ENCODE measurements at places on chromosomes 13 and 19. TPM values are rescaled to one million over a fixed set of nuclear protein-coding genes. Genes with fewer than 3 reads are reported as not detected.

DNA sequence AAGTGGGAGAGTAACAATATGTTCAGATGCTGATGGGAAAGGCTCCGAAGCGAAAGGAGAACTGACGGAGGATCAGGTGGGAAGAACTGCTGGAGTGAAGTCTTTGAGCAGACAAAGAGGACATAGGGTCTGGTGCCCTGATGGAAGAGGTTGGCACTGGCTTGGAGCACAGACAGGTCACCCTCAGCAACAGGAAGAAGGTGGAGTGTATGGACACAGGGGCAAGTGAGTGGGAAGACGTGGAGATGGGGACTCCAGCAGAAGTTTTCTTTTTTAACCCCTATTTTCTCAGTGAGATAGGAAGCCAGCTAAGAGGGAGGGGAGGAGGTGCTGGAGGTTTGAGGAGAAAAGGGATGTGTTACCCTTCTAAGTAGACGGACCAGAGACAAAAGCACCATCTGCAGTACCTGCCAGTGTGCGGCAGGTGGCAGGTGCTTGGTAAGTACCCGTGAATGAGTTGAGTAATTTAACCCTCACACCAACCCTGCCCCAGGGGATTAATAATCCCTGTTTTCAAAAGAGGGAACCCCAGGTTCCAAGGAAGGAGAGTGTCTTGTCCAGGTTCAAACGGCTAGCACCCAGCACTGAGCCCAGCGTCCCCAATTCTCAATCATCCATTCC is 11.2 kb downstream of the HAS1 start:
- DNase-seq, result peak; percentile 52

GRCh38 chr13:100128838-100129237 is 39.9 kb downstream of the PCCA start:
- no peak for DNase-seq

- peak; percentile 64 for DNase-seq
These were observed 833 bp downstream of the GAMT start for GRCh38 chr19:1400281-1401137.

GRCh38 chr13:114145256-114145655 is 12.8 kb upstream of the RASA3 start:
- no peak for DNase-seq

DNA sequence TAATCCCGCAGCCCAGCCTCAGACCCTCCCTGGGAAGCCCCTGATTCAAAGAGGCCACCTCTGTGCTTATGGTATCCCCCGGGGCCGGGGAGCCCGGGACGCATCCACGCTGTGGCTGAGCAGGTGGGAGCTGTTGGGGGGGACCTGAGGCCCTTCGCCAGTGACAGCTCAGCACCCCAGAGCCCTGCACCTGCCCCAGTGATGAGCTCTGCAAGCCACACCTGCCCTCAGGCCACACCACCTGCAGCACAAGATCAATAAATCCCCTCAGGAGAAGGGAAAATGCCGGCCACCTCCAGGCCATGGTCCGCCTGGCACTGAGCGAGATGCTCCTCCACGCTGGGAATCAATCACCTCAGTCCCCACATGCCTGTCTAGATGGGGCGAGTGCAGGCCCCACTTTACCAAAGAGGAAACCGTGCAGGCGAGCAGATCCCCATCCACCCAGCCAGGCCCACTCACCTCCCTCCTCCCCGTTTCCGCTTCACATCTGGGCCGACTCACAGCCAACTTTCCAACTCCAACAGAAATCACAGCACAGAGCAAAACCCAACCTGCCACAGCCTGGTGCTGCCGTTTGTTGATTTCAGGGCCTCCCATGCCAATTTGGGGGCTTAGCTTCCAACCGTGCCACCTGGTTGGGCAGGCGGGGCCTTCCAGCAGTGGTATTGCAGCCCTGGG is 12.8 kb downstream of the MOB3A start:
- DNase-seq, result no peak

DNA sequence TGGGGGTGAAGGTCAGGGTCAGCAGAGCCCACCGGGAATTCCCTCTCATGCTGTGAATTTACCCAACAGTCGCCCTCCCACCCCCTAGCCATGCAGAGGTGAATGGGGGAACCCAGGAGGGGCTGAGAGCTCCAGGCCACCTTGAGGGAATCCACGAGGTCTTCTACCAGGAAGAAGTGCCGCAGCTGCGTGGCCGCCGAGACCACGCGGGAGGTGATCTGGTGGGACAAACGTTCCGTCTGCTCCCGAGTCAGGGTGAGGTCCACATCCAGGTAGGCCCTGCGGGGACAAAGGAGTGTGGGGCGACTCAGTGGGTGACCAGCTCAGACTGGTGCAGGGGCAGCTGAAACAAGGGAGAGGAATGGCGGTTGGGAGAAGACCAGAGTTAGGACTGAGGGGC is 8.1 kb downstream of the RTN2 start:
- no peak for DNase-seq

DNA sequence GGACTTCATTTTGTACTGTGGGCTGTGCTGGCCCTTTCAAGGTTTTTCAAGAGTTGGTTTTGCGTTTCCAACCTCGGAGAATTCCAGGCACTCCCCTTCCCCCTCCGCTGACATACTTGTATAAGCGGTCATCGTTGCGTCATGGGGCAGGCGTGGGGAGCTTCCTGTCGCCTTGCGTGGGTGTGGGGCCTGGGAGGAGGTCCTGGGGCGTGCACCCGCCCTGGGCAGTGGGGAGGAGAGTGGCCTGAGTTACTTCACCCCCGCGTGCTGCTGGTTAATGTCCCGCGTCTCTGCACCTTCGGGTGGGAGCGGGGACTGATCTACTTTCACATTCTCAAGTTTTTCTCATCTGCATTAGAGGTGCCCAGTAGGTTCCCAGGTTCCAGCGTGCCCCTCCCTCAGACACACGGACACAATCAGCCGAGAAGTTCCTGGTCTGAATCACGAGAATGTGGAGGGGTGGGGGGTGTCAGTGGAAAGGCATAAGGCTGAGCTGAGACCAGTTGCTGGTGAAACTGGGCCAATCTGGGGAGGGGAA is 4.1 kb downstream of the IER2 start:
- DNase-seq, result peak; percentile 99

DNA sequence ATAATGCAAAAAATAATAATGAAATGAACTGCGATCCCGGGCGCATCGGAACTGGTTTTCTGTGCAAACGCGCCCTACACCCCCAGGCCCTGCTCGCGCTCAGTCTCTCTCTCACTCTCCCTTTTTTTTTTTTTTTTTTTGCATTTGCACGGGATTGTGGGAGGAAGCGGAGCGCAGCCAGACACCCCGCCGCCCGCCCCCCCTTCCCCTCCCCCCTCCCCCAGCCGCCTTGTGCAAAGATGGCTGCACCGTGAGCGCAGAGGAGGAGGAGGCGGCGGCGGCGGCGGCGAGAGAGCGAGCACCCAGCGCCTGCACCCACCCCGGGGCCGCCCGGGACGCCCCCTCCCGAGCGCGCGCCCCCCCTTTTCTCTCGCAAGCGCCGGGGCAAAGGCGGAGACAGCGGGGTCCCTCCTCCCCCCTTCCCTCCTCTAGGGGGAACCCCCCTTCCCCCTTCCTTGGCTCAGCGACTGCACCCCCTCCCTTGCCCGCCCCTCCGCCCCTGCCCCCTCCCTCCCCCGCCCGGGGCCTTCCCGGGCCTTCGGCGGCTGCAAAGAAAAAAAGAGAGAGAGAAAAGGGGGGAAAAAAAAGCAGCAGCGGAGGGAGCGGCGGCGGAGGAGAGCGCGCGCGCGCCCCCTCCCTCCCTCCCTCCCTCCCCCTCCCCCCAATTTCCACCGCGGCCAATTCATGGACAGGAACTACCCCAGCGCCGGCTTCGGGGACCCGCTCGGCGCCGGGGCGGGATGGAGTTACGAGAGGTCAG is at the start of gene PRR12:
TSS of gene PRR12 (plus strand) at position 212 of the 760 bp plus-strand sequence. CDS start at position 685, 473 bp downstream.
- peak; percentile 84 for DNase-seq

GRCh38 chr13:75830842-75831241 is 194.7 kb downstream of the LMO7 start:
- DNase-seq, result peak; percentile 81

GRCh38 chr13:111202156-111202621 is 87.1 kb downstream of the ARHGEF7 start:
- no peak for DNase-seq

DNA sequence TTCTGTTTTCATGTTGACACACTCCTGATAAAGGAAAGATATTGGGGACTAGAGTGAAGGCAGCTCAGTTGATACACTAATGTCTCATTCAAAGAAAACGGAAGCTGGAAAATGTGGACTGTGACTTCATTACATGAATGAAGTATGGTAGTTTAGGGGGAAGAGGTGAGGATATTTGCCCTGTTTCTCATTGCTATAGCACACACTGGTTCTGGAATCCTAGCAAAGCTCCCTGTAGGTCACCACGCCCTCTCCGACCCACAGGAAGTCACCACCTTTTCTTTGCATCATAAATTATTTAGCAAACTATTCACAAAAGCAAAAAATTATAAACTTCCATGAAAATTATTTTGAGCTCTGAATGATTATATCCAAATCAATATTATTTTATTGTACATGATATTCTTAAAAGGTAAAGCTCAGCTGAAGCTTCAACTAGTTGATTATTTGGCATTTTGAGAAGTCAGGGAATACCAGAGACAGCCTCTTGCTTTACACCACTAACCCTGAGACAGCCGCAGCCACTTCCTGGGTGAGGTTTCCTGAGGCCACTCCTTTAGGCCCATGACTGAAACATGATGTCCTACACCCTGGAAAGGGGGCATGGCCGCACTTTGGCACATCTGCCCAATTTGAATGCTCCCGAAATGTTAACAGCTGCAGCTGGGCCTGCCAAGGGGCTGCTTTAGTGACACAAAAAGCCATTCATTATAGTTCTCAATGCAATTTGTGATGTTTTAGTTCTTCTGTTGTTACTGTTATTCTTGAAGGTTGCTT is 50.0 kb upstream of the WDFY2 start:
- DNase-seq, result peak; percentile 43

DNA sequence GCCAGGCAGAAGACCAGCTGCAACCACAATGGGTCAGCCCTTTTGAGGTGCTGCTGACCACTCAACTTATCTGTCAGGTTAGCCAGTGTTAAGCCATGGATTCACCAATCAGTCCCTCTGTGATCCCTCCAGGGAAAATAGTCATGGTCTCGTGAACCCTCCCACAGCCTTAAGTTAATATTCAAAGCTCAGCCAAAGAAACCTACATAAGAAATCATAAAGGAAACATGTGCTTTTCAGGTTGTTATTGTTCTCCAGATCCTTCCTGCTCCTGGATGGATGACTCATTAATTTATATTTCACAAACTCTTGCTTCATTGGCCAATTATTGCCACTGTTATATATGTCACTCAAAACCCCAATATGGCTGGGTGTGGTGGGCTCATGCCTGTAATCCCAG is 161.9 kb downstream of the B3GLCT start:
- DNase-seq, result no peak

GRCh38 chr13:46124967-46125933 is 20.4 kb upstream of the CPB2 start:
- DNase-seq, result peak; percentile 6

DNA sequence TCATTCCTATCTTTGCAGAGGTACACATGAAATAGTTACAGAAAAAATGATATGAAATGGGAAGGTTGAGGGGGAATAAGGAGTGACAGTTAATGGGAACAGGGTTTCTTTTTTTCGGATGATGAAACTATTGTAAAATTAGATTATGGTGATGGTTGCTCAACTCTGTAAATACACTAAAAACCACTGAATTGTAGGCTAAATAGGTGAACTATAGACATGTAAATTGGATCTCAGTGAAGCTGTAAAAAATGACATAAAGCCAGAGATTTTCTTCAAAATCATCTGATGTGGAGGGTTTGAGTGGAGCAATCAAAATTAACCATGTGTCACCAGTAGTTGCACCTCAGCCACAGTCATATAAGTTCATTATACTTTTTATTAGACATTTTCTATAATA is 6.6 kb upstream of the FLT3 start:
- DNase-seq, result no peak

GRCh38 chr13:41004875-41005693 is 14.0 kb downstream of the ELF1 start:
- no peak for DNase-seq

DNA sequence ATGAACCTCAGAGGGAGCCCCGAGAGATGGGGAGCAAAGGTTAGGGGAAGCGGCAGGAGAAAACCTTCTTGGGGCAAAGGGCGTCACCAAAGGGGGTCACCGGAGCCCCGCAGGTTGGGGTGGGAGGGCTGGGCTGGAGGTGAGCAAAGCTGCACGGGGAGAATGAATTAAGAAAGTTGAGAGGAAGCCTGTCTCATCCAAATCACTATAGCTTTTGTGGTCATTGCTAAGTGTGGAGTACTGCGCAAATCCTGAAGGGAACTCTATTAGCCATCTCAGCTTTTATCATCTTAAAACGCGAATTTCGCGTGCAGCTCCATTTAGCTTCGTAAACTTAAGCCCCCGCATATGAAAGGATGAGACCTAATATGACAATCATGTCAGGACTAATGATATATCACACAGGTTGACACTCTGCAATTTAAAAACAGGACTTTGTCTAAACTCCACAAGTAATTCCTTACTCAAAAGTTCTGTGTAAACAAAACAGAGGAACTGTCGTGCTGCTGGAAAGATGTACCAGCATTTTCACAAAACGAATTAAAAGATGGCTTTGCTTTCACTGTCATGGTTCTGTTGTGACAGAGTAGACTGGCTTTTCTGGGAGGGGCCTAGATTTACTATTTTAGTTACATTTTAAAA is 631 bp downstream of the LACC1 start:
- peak; percentile 46 for DNase-seq

DNA sequence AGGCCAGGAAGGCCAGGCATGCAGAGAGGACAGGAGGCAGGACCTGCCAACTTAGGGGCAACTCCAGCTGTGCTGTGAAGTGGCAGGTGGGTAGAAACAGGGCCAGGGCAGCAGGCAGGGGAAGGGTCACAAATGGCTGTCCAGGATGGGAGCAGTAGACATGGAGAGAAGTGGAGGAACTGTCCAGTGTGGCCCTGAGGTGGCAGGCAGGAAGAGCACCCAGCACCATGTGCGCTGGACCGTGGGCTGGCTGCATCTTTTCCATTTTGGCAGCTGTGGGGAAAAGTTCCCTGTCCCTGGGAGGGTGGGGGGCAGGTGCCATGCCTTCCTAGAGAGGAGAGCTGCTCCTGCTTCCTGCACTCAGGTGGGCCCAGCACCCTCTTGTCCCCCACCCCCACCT is 13.8 kb downstream of the DEDD2 start:
- DNase-seq, result no peak

DNA sequence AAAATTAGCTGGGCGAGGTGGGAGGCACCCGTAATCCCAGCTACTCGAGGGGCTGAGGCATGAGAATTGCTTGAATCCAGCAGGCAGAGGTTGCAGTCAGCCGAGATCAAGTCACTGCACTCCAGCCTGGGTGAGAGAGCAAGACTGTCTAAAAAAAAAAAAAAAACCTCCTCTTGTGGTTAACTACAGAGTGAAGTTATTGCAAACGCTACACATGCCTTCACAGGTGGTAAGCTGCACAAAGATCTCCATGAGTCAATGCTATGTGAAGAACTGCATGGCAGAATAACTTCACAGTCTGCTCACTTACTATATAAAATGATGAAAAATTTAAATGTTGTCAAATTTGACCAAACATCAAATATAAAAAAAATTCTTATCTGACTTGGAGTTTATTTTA is 436.8 kb downstream of the FGF14 start:
- no peak for DNase-seq

- no peak for DNase-seq
These were observed 3.0 kb downstream of the HSPB6 start for GRCh38 chr19:35753634-35754369.

The ITGBL1 gene
- 336 TPM for polyA plus RNA-seq

The CASP14 gene
- not detected for polyA plus RNA-seq

The CD37 gene
- polyA plus RNA-seq, result 2.4 TPM

The MPHOSPH8 gene
- polyA plus RNA-seq, result 12.6 TPM

The GADD45B gene
- polyA plus RNA-seq, result 95.0 TPM

The SMIM44 gene
- polyA plus RNA-seq, result not detected

The ZNF433 gene
- 5.0 TPM for polyA plus RNA-seq

The MBD3L2 gene
- not detected for polyA plus RNA-seq

The CYP2A7 gene
- not detected for polyA plus RNA-seq

The ZNF8 gene
- polyA plus RNA-seq, result 1.1 TPM

The TDRD12 gene
- 0.09 TPM for polyA plus RNA-seq

The CCDC8 gene
- 5.5 TPM for polyA plus RNA-seq

The ACP7 gene
- polyA plus RNA-seq, result 0.47 TPM

The DLEU7 gene
- polyA plus RNA-seq, result not detected

Measured in GM23248 (cell line).